ENCODE measurements at places on chromosomes 3 and 15. TPM values are rescaled to one million over a fixed set of nuclear protein-coding genes. Genes with fewer than 3 reads are reported as not detected.

Gene CSTA
- total RNA-seq = 0.44 TPM

Gene FAM219B
- 105 TPM for total RNA-seq

Gene NECTIN3
- total RNA-seq = 53.5 TPM

Gene ANKUB1
- total RNA-seq = 3.3 TPM

Gene MME
- 7.5 TPM for total RNA-seq

Gene RGMA
- 20.7 TPM for total RNA-seq

Gene STRIT1
- total RNA-seq = 0.59 TPM

Gene DAPK2
- 4.0 TPM for total RNA-seq

Gene C3orf49
- not detected for total RNA-seq

DNA sequence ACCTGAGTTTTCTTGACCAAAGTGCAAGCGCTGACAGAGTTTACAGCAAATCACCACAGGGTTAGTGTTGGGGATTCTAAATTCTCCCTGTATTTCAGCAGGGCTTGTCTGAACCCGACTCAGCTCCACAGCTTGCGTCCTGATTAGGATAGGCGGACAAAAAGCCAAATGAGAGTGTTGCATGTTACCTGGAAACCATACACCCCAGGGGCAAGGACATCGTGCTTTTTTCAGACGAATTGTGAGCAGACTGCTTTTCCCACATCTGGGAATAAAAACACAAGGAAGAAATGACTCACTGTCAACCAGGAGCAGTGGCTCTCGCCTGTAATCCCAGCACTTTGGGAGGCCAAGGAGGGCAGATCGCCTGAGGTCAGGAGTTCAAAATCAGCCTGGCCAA is 3.0 kb downstream of the DZIP1L start:
- no peaks in the 10 kb centered on the region for H3K36me3 ChIP-seq
- DNase-seq = no peak
- H3K27me3 ChIP-seq = no peaks in the 10 kb centered on the region
- H3K4me1 ChIP-seq = peaks cover 15% of the 10 kb centered on the region
- no peak overlapping the region for H3K27ac ChIP-seq

GRCh38 chr15:86556396-86557017 is 476.8 kb downstream of the AGBL1 start:
- no peak for DNase-seq
- H3K27ac ChIP-seq = no peak overlapping the region
- H3K36me3 ChIP-seq = no peaks in the 10 kb centered on the region
- H3K4me1 ChIP-seq = peaks cover 4% of the 10 kb centered on the region

- no peak for DNase-seq
- H3K27me3 ChIP-seq = no peaks in the 10 kb centered on the region
- H3K36me3 ChIP-seq = no peaks in the 10 kb centered on the region
- no peak overlapping the region for H3K4me3 ChIP-seq
- no peaks in the 10 kb centered on the region for H3K4me1 ChIP-seq
Observed at GRCh38 chr15:58374147-58374546, 57.6 kb upstream of the LIPC start.

GRCh38 chr15:36271048-36271447 is 308.4 kb upstream of the CDIN1 start:
- no peaks in the 10 kb centered on the region for H3K4me1 ChIP-seq
- H3K27me3 ChIP-seq = no peaks in the 10 kb centered on the region

DNA sequence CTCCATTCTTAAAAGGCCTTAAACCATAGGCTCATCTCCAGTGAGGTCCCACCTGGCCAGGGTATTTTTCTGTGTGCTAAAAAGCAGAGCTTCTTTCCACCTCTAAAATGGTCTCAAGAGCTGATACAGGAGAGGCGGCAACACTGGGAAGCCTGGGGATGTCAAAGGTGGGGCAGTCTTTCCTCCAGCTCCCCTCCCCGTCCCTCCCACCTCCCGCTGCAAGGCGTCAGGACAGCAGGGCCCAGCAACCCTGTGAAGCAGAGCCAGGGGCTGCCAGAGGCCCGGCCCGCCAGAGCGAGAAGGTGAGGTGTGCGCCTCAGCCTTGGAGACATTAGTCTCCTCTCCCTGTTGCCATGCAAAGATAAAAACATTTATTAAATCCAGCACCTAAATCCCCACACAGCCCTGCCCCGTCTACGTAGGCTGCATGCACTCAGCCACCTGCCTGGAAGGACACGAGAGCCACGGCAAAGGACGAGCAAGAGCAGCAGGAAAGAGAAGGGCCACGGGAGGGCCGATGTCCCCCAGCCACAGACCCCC is 75.6 kb downstream of the FAM174B start:
- no peak for DNase-seq
- no peaks in the 10 kb centered on the region for H3K36me3 ChIP-seq
- H3K4me3 ChIP-seq = no peak overlapping the region
- H3K27ac ChIP-seq = no peak overlapping the region

DNA sequence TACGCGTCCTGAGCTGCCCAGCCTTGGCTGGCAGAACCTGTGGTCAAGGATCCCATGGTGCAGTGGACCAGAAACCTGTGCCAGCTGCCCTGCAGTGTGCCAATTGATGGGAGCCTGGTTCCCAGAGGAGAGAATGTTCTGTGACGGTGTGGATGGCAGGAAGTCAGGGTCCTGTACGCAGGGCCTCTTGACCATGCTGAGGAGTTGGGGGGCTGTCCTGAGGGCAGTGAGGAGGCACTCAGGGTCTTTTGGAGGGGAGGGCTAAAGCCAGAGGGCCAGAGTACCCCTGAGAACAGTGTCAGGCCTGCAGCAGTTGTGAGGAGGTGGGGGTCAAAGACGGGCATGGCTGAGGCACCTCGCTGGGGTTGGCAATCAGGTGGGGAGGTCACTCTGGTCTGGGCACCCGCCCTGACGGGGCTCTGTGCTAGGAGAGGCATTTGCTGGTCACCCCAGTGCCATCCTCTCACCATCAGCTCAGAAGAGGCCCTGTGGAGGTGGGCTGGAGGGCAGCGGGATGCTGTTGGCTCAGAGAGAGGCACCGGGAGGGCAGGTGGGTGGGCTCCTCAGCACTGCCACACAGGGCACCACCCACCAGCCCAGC is 61.0 kb downstream of the SCN5A start:
- no peak overlapping the region for H3K4me3 ChIP-seq
- no peak overlapping the region for H3K27ac ChIP-seq
- H3K36me3 ChIP-seq = no peaks in the 10 kb centered on the region

DNA sequence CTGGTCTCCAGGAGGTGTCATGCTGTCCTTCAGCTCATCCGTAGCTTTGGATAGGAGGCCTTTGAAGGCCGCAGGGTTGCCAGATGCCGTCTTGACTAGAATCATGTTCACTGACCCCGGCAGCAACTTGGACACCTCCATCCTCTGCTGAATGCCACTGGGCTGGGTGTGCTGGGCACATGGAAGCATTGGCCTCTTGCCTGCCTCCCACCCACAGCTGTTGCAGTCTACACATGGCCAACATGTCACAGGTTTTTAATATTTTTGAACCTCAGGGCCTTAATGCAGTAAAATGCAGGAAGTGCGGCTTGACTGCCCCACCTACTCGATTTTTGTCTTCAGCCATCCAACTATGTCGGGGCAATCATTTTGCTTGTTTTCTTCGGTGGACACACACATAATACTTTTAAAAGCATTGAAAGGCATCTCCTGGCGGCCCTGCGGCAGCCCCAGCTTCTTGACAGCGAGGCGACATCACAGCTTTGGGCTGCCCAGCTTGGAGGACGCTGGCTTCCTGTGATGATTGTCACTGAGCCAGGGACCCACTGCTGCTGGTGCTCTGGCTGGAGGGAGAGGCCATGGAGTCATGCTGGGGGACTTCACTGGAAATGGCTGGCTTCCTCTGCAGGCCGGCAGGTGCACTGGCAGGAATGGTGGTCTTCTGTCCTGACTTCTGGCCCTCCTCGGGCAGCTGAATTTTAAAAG is 31.6 kb upstream of the ACAD9 start:
- H3K4me3 ChIP-seq = no peak overlapping the region
- no peak for DNase-seq
- no peaks in the 10 kb centered on the region for H3K36me3 ChIP-seq
- H3K4me1 ChIP-seq = peaks cover 33% of the 10 kb centered on the region

GRCh38 chr3:179897231-179897630 is 139.5 kb downstream of the PEX5L start:
- H3K4me3 ChIP-seq = no peak overlapping the region
- no peak for DNase-seq
- H3K27me3 ChIP-seq = no peaks in the 10 kb centered on the region
- H3K36me3 ChIP-seq = no peaks in the 10 kb centered on the region
- H3K27ac ChIP-seq = no peak overlapping the region

GRCh38 chr3:114119776-114120175 is 59.1 kb downstream of the DRD3 start:
- H3K4me3 ChIP-seq = no peak overlapping the region
- H3K36me3 ChIP-seq = no peaks in the 10 kb centered on the region
- no peaks in the 10 kb centered on the region for H3K27me3 ChIP-seq
- no peak for DNase-seq

GRCh38 chr15:40330368-40330836 is 6.9 kb downstream of the INAFM2 start:
- H3K27me3 ChIP-seq = no peaks in the 10 kb centered on the region
- H3K4me1 ChIP-seq = peaks cover 36% of the 10 kb centered on the region
- H3K4me3 ChIP-seq = no peak overlapping the region
- peaks cover 28% of the 10 kb centered on the region for H3K36me3 ChIP-seq
- no peak overlapping the region for H3K27ac ChIP-seq
- no peak for DNase-seq

DNA sequence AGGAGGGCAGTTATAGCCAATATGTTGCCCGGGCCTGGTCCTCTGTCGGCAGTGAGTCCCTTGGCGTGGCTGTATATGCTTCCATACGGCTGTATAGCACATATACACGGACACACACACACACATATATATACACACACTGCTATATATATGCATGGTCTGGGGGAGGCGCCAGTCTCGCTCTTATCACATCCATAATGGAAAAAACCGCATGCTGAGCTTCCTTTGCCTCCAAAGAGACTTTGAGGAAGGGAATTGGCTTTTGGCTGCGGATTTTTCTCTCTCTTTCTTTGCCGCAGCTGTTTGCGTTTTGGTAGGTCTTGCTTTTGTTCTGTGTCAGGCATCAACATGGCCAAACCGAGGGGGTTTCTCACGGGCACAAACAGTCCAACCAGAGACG is 11.3 kb upstream of the TMEM115 start:
- DNase-seq = no peak
- H3K4me3 ChIP-seq = no peak overlapping the region
- H3K27ac ChIP-seq = no peak overlapping the region
- peaks cover 25% of the 10 kb centered on the region for H3K4me1 ChIP-seq
- H3K36me3 ChIP-seq = peaks cover 56% of the 10 kb centered on the region

- DNase-seq = no peak
- no peak overlapping the region for H3K27ac ChIP-seq
- no peaks in the 10 kb centered on the region for H3K4me1 ChIP-seq
- H3K36me3 ChIP-seq = no peaks in the 10 kb centered on the region
- H3K4me3 ChIP-seq = no peak overlapping the region
- H3K27me3 ChIP-seq = no peaks in the 10 kb centered on the region
Observed at GRCh38 chr3:177522051-177522450, 324.8 kb upstream of the TBL1XR1 start.

GRCh38 chr3:52490939-52491526 is 4.1 kb upstream of the STAB1 start:
- H3K4me3 ChIP-seq = no peak overlapping the region
- no peak overlapping the region for H3K27ac ChIP-seq
- H3K4me1 ChIP-seq = peaks cover 32% of the 10 kb centered on the region
- no peak for DNase-seq
- H3K27me3 ChIP-seq = no peaks in the 10 kb centered on the region

DNA sequence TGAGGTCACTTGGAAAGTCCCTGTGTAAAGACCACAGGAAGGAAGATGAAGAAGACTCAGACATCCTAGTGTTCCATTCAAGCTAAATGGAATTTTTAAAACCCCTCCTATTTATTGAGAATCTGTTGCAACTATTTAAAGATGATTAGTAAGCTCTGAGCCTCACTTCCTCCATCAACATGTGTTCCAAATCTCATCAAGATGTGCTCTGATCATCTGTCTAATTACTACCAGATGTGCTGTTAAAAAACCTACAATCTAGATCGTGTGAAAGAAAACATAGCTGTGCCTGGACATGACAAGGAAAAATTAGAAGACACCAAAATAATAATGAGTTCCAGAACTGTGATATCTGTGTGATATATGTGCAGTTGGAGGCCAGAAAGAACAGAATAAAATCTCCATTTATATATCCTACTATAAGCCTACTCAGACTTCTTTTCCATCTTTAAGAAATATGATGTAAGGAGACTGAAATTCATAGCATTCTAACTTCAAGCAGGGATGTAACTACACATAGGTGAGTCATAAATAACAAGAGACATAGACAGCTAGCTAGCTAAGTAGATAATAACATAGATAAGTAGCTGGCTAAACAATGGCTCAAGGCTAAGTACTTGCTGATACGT is 7.8 kb downstream of the XPC start:
- H3K4me1 ChIP-seq = no peaks in the 10 kb centered on the region
- H3K27me3 ChIP-seq = no peaks in the 10 kb centered on the region
- no peak for DNase-seq
- H3K4me3 ChIP-seq = no peak overlapping the region

DNA sequence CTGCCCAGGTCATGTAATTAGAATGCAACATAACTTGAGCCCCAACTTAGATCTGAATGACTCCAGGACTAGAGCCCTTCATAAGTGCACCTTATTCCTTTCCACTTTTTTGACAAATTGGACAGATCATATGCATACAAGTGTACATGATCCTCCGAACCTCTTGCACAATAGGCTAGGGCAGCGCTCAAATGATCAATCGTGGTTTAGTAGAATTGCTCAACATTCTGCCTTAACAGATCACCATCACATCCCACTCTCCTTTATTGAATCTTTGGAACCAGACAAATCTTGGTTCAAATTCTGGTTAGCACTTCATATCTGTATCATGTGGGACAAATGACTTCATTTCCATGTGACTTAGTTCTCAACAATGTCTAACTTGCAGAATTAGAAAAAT is 106.8 kb upstream of the CDIN1 start:
- DNase-seq = no peak
- no peak overlapping the region for H3K27ac ChIP-seq
- no peaks in the 10 kb centered on the region for H3K4me1 ChIP-seq
- H3K4me3 ChIP-seq = no peak overlapping the region

GRCh38 chr15:58738046-58738707 is 11.3 kb downstream of the ADAM10 start:
- H3K4me1 ChIP-seq = peaks cover 9% of the 10 kb centered on the region
- DNase-seq = no peak
- no peaks in the 10 kb centered on the region for H3K27me3 ChIP-seq
- H3K27ac ChIP-seq = no peak overlapping the region
